T follicular helper cell (primary cell): ENCODE measurements at places on chromosomes 7 and 10.

- no peak for DNase-seq
Observed at GRCh38 chr7:69657331-69657730, 59.1 kb downstream of the AUTS2 start.

GRCh38 chr7:139603896-139604295 lies 80.4 kb downstream of the CLEC2L start:
- DNase-seq, result no peak

- peak; percentile 83 for DNase-seq
Observed at GRCh38 chr10:17229967-17230682, 2.1 kb downstream of the VIM start.

- no peak for DNase-seq
Observed at GRCh38 chr7:101874028-101874427, 56.6 kb downstream of the CUX1 start.

GRCh38 chr7:30465046-30465810 lies 13.4 kb downstream of the NOD1 start:
- DNase-seq, result no peak
